ENCODE measurements at places on chromosomes 4 and X. TPM values are rescaled to one million over a fixed set of nuclear protein-coding genes. Genes with fewer than 3 reads are reported as not detected.

DNA sequence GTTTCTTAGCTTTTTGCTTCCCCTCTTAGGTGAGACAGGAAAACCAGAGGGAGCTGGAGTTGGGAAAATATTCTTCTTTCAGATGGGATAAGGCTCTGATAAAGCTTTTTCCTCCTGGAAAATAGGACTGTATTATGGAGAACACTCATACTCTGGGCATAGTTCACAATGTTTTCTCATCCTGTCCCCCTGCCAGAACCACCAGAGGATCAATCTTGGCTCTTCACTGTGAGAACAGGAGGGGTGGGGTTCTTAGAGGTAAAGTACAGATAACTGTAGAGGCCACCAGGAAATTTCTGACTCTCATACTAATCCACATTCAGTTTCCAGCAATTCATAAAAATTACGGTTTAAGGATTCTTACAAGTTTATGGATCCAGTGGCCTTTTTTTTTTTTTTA is 661.8 kb upstream of the MAGEB2 start:
- no peak for DNase-seq
- no peaks in the 10 kb centered on the region for H3K36me3 ChIP-seq
- peaks cover 6% of the 10 kb centered on the region for H3K4me1 ChIP-seq
- H3K4me3 ChIP-seq, result no peak overlapping the region
- H3K27me3 ChIP-seq, result no peaks in the 10 kb centered on the region
- no peak overlapping the region for H3K27ac ChIP-seq

DNA sequence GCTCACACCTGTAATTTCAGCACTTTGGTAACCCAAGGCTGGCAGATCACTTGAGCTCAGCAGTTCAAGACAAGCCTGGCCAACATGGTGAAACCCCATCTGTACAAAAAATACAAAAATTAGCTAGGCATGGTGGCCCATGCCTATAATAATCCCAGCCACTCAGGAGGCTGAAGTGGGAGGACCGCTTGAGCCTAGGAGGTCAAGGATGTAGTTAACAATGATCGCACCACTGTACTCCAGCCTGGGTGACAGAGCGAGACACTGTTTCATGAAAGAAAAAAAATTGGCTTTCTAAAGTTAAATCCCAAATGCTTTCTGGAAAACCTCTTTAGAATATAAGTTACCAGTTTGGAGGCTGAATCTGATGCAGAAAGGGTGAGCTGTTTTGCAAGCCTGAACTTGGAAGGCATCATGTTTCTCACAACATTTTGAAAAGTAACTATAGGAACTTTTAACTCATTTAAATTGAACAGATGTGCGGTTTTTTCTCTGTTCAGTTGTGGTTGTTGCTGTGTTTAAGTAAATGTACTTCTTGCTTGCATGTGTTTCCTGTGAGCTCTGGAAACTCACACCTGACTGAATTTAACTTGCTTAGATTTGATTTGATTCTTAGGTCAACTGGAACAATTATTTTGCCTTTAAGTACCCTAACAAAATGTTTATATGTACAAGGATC is 39.8 kb upstream of the TMEM131L start:
- no peak for DNase-seq
- no peaks in the 10 kb centered on the region for H3K27me3 ChIP-seq
- no peaks in the 10 kb centered on the region for H3K36me3 ChIP-seq
- no peak overlapping the region for H3K4me3 ChIP-seq

DNA sequence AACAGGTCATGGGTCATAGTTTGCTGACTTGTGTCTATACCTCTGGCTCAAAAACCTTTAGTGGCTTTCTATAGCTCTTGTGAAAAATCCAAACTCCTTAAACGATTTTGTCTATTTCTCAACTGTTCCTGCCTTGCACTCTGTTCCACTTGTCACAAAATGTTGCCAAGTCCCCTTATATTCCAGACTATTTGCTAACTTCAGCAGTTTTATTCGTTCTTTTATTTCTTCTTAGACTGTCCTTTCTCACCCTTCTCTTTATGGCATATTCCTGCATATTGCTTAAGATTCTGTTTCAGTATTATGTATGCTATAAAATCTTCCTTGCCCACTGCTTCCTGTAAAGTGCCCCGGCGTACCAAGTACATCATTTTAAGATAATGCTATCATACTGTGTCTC is 80.8 kb downstream of the RAB28 start:
- no peaks in the 10 kb centered on the region for H3K27me3 ChIP-seq
- H3K4me1 ChIP-seq, result peaks cover 16% of the 10 kb centered on the region
- DNase-seq, result no peak
- peaks cover 10% of the 10 kb centered on the region for H3K36me3 ChIP-seq
- 0 out of 2 replicates have a peak overlapping the region, but pooled peaks have one; percentile 5 for H3K27ac ChIP-seq
- no peak overlapping the region for H3K4me3 ChIP-seq

- H3K27me3 ChIP-seq, result no peaks in the 10 kb centered on the region
- H3K4me3 ChIP-seq, result no peak overlapping the region
- DNase-seq, result no peak
- no peaks in the 10 kb centered on the region for H3K36me3 ChIP-seq
- H3K4me1 ChIP-seq, result no peaks in the 10 kb centered on the region
Measured at GRCh38 chrX:137101273-137101990, 67.6 kb upstream of the GPR101 start.

- H3K4me1 ChIP-seq, result peaks cover 40% of the 10 kb centered on the region
- peak; percentile 63 for DNase-seq
- H3K4me3 ChIP-seq, result peak overlapping the region; percentile 15
- peak overlapping the region; percentile 62 for H3K27ac ChIP-seq
- peaks cover 5% of the 10 kb centered on the region for H3K36me3 ChIP-seq
Measured at GRCh38 chr4:111228874-111229273, 606.0 kb upstream of the PITX2 start.

SLC49A3 gene
- 0.35 TPM for total RNA-seq

DNA sequence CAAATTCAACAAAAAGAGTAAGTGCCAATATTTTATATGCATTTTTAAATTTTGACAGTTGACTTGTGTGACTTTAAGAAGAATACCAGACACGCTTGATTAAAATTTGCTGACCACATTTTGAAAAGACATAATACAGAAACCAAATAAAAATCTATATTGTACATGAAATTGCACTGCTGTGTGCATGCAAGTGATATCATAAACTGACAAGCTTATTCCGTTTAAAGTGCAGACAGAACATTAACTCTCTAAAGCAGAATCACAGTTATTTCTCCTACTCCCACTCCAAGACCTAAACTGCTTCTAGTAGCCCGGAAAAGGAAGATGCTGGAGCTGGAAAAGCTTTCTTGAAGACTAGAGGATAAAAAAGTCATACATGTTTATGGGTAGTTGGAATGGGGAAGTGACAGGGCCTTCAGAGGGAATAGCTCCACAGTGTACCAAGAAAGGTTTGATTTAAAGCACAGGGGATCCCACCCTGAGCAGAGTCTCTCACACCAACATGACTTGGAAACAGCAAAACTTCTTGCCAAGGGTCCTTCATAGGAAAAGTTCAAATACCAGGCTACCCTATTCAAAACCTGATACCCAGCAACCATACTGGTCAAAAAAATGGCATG is 34.1 kb upstream of the NAF1 start:
- no peaks in the 10 kb centered on the region for H3K27me3 ChIP-seq
- H3K27ac ChIP-seq, result no peak overlapping the region
- DNase-seq, result no peak
- no peaks in the 10 kb centered on the region for H3K36me3 ChIP-seq

DNA sequence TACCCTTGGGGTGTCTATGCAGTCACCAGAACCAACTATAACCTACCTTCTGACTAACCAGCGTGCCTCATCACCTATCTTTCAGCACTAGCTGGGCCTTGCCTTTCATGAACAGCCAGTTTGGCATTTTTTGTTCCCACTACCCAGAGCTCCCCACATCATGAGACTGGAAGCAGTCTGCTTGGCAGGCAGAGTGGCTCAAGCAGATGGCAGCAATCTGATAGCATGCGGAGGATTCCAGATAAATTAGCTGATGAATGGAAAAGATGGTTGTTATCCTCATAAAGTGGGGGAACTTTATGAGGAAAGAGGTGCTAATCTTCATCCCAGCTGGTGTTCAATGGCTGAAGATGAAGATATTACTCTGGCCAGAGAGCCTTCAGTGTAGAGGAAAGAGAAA is 243.2 kb upstream of the EDA2R start:
- no peaks in the 10 kb centered on the region for H3K36me3 ChIP-seq
- H3K27me3 ChIP-seq, result no peaks in the 10 kb centered on the region
- no peaks in the 10 kb centered on the region for H3K4me1 ChIP-seq
- H3K4me3 ChIP-seq, result no peak overlapping the region

PLS3 gene
- 241 TPM for total RNA-seq

DNA sequence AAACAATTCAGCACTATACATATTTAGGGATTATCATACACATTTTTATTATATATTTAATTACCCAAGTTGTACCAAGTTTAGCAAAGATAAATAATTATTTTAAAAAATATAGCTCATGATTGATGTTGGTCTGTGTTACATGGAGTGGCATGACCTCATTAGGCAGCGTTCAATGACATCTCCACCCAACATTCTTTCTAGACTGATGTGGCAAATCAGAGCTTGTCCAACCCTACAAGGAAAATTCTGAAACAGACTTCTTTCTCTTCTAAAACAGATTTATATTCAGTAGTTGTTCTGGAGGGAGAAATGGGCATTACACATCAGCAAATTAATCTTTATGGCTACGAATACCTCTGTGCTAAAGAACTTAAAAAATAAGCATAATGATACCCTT is 189.7 kb downstream of the PDGFC start:
- peak overlapping the region; percentile 51 for H3K27ac ChIP-seq
- H3K4me3 ChIP-seq, result peak overlapping the region; percentile 29
- no peaks in the 10 kb centered on the region for H3K27me3 ChIP-seq
- peaks cover 36% of the 10 kb centered on the region for H3K36me3 ChIP-seq
- DNase-seq, result peak; percentile 58
- H3K4me1 ChIP-seq, result peaks cover 9% of the 10 kb centered on the region

GRCh38 chrX:13760426-13760825 is 25.9 kb downstream of the OFD1 start:
- H3K4me3 ChIP-seq, result no peak overlapping the region
- no peaks in the 10 kb centered on the region for H3K36me3 ChIP-seq
- H3K4me1 ChIP-seq, result peaks cover 8% of the 10 kb centered on the region
- DNase-seq, result no peak
- no peak overlapping the region for H3K27ac ChIP-seq

DMRTC1 gene
- not detected for total RNA-seq

FHDC1 gene
- 0.28 TPM for total RNA-seq

All from HFFc6 (cell line).